Myometrial cell (primary cell): ENCODE measurements at places on chromosomes 13 and 19. TPM values are rescaled to one million over a fixed set of nuclear protein-coding genes. Genes with fewer than 3 reads are reported as not detected.

GJB2 gene
- total RNA-seq = 1.4 and 3.2 TPM in 2 replicates

PPFIA3 gene
- total RNA-seq = 1.2 and 1.8 TPM in 2 replicates

PSG7 gene
- total RNA-seq = under 0.01 TPM in 1 of 2 replicates, not detected in the other

PLIN5 gene
- 0.18 TPM in 1 of 2 replicates, not detected in the other for total RNA-seq

ZNF256 gene
- total RNA-seq = 0.29 and 3.5 TPM in 2 replicates

TMEM238 gene
- not detected in 2 replicates for total RNA-seq
